ENCODE measurements at places on chromosomes 6 and 20.

DNA sequence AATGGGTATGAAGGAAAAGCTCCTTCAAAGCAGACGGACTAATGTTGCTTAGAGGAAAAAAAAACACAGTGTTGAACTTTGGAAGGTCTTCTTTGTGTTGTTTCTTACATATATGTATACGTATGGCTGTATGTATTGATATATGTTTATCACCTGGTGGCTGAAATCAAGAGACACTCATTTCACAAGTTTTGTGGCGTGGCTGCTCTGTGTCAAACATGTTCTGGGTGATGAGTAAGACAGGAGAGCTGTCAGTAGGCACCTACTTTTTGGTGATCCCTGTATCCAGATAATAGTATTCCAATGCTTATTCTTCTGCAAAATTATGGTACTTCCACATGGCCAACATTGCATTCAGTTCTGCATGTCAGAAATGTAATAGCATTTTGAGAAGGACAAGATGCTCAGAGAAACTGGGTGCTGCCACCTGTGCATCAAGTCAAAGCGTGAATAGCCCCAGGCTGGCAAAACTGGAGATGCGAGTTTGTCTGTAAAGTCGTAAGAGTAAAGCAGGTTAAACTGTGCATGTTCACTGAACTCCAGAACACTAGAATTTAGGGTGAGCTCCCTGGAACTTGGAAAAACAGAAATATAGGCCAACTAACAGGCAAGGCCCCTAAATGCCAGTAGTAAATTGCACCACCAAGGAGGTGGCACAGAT lies 67.9 kb downstream of the ARMC2 start:
- peak; percentile 35 for DNase-seq

- DNase-seq = no peak
Observed at GRCh38 chr20:52619101-52619500, 353.1 kb upstream of the TSHZ2 start.

DNA sequence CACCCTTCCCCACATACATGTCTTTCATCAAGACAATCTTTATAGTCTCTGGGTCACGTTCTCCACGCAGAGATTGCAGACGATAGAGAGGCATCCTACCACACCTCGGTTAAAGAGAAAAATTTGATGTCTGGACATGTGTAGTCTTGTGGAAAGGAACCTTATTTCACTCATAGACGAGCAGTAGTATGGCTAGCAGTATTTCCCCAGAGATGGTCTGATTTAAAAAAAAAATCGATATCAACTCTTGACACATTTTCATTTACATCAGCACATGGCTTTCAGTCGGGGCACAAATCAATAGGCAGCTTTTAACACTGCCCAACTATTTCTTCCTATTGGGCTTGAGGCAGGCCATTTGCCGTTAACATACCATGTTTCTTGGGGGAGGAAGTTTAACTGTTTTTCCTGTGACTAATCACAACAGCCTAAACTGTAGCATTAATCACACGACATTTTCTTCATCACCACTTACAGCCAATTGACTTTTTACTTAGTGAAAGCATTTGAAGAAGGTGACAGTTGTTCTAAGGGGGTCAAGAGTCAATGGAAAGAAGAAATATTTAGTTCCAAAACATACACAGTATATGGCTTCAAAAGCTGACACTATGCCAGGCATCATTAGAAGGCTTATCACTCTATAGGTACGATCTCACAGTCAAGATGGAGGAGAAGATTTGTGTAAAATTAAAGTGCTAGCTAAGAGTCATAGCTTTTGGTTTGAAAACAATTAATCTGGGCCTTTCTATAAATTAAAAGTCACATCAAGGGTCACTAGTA lies 129.5 kb upstream of the HDAC2 start:
- no peak for DNase-seq

- no peak for DNase-seq
Observed at GRCh38 chr20:57713951-57714350, 4.1 kb upstream of the PMEPA1 start.

GRCh38 chr6:167455371-167455770 lies 130.5 kb downstream of the TTLL2 start:
- DNase-seq = no peak

GRCh38 chr6:161256407-161256806 lies 17.5 kb downstream of the AGPAT4 start:
- DNase-seq = no peak

DNA sequence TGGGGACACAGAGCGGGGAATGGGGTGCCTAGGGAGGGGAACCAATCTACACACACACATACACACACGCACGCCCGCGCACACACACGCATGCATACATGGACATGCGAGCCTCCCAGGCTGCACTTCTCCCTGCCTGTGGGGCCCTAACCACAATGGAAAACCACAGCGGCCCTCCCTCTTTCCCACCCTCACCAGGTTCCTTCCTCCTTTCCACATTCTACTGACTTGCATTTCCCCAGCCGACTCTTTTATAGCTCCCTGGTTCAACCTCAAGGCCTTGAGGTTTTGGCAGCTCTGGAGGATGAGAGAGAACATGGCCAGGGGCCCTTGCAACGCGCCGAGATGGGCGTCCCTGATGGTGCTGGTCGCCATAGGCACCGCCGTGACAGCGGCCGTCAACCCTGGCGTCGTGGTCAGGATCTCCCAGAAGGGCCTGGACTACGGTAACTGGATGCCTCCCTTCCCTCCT lies at the start of gene BPI:
Gene BPI, plus strand, starts transcription at position 249 of the 472 bp plus-strand sequence. Its CDS starts 68 bp downstream, at position 317.
- no peak for DNase-seq

- no peak for DNase-seq
Observed at GRCh38 chr6:37940074-37940847, 120.7 kb downstream of the ZFAND3 start.

- DNase-seq = no peak
Observed at GRCh38 chr6:168090064-168090690, 11.2 kb upstream of the FRMD1 start.

- DNase-seq = no peak
Observed at GRCh38 chr6:6753301-6753700, 164.8 kb downstream of the LY86 start.

DNA sequence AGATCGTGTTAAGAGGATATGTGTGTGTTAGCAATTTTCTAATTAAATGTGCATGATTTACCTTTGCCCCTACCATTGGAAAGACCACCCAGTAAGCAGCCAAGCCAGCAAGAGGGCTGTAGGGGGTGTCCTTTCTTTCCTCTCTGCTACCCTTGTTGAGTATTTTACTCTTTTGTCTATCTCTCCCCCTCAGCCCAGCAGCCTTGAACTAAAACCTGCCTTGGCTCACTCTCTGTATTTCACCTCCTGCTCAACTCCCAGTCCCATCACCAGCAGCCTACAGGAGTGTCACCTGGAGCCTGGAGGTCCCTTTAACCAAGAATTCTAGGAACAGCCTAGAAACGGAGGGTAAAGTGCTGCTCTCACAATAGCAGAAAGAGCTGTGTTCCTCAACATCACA lies 81.0 kb downstream of the HIVEP2 start:
- no peak for DNase-seq

- DNase-seq = peak; percentile 15
Observed at GRCh38 chr6:2663123-2663522, 87.6 kb downstream of the MYLK4 start.

GRCh38 chr6:10884245-10884972 lies 2.4 kb upstream of the SYCP2L start:
- no peak for DNase-seq

- DNase-seq = no peak
Observed at GRCh38 chr6:167721291-167721690, 105.4 kb upstream of the AFDN start.

- DNase-seq = no peak
Observed at GRCh38 chr20:62733891-62734290, 25.3 kb downstream of the NTSR1 start.

Measured in activated T-cell treated with anti-CD3 and anti-CD28 coated beads, Interleukin-2, amount 50 U/mL, for 72 hours (primary cell).